Breast epithelium (tissue), 4 donors: ENCODE measurements at places on chromosomes 5 and 9.

DNA sequence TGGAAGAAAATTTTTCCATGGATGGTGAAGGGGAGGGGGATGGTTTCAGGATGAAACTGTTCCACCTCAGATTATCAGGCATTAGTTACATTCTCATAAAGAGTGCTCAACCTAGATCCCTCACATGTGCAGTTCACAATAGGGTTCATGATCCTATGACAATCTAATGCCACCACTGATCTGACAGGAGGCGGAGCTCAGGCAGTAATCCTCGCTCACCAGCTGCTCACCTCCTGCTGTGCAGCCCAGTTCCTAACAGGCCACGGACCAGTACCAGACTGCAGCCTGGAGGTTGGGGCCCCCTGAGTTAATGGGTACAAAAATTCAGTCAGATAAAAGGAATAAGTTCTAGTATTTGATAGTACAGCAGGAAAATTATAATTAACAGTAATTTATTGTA, 337.2 kb downstream of the NPR3 start:
- no peak for DNase-seq

GRCh38 chr5:80077051-80077714, 42.0 kb downstream of the THBS4 start:
- no peak for DNase-seq

GRCh38 chr5:133382661-133383579, 229.4 kb downstream of the FSTL4 start:
- DNase-seq, result no peak

GRCh38 chr5:82183828-82184227, 94.3 kb downstream of the RPS23 start:
- DNase-seq, result no peak

- no peak for DNase-seq
Measured at GRCh38 chr9:38428062-38428461, 3.8 kb upstream of the IGFBPL1 start.

GRCh38 chr5:5978501-5979376, 399.6 kb downstream of the MED10 start:
- no peak for DNase-seq

DNA sequence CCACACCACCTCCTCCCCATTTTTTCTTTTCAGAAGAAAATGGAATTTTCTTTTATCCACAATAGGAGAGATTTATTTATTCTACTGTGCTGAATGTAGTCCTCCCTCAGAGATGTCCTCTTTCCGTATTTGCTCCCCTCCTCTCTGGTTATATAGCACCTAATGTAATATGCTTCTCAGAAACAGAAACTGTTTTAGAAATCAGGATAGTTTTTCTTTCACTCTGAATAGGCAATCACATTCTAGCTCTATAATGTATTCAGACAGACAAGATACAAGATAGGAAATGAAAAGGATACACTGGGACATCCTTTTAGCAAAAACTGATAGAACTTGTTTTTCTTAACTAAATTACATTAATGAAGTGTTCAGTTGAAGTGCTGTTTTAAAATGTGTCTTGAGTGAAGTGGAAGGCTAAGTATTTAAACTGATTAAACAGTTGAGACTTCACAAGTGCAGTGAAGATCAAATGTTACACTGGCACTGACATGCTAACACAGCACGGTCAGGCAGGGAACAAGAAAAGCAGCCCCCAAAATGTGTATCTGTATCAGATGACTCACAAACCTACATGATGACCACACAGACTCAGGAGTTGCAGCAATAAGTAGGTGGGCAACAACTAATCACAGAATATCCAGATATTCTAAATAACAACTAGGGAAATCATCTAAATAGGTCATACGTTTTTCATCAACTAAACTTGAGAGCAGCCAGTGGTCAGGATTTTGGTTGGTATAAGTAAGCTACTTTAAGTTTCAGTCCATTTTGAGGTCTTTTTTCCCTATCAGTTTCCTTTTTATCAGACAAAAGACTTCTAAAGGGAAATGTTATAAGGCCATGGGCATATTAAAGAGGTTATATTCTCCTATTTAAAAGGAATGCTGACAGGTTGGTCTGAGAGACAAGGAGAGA, 260.4 kb downstream of the MLLT3 start:
- DNase-seq, result no peak
